ENCODE measurements at places on chromosomes 5 and 9.

- no peak for DNase-seq
These were observed 45.2 kb downstream of the SEMA5A start for GRCh38 chr5:9500625-9501024.

- DNase-seq, result no peak
These were observed 71.2 kb upstream of the COX7C start for GRCh38 chr5:86546582-86546981.

- no peak for DNase-seq
These were observed 10.5 kb upstream of the TXN start for GRCh38 chr9:110266795-110267194.

GRCh38 chr5:107518616-107519015, 152.1 kb downstream of the EFNA5 start:
- no peak for DNase-seq

DNA sequence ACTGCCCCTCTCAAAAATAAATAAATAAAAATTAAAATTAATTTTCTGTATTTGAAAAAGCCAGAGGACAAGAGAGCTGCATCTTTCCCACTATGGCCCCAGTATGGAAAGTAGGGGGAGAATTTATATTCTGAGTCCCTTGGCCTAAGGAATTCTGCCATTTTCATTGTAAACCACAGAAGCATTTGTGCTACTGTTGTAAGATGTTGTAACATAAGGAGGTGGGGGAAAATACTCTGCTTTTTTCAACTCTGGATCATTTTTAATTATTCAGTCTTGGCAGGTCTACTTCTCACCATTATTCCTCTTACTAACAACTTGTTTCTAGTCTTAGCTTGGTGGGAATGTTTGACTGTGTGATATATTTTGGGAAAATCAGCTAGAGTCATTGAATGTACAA, 52.3 kb upstream of the APC start:
- DNase-seq, result no peak

DNA sequence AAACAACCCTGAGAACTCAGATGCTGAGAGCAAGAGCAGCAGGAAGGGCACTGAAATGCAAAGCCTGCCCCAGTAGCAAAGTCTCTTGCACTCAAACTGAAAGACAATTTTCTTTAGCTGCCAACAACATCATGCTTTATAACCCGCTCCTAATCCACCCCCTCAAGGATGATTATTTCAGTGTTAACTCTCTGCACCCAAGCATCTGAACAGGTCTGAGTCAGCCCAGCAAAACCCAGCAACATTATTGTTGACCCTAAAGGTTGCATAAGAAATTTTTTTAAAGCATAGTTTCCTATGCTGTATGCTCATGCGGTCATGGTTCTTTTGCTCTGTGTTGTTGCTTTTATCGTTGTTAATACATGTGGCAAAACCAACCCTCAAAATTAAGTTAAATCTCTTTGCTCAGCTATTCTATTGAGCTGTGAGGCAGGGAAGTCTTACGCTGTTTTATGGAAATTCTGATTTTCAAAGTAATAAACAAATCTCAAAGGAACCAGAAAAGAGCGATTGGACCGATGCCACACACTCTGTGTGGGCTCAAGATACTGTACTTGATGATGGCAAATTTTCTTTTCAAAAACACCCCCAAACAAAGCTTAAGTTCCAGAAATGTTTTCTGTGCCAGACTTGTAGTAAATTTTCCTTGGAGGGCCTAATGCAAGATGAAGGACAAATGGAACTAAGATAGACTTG, 440.6 kb upstream of the MPDZ start:
- DNase-seq, result no peak

DNA sequence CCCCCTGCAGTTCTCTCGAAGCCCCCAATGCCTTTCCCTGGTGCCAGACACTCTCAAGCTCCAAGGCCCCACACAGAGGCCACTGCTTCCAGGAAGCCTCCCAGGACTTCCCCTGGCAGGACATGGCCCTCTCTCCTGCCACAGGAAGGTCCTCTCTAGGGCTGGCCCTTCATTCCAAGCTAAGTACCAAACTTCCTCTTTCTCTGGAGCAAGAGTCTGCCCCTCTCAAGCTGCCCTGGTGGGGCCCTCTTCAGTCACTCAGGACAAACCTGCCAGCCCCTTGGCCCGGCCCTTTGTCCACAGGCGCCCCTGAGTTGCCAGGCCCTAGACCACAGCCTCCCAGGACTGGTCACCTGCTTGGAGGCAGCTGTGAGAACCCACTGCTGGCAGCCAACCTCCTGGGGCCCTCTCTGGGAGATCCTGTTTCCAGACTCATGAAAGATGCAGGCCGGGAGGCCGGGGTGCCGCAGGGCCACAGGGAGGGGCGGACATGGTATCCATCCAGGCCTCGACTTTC, 6.6 kb downstream of the NINJ1 start:
- no peak for DNase-seq

- DNase-seq, result no peak
These were observed 128.3 kb upstream of the ANKRD55 start for GRCh38 chr5:56361398-56361797.

DNA sequence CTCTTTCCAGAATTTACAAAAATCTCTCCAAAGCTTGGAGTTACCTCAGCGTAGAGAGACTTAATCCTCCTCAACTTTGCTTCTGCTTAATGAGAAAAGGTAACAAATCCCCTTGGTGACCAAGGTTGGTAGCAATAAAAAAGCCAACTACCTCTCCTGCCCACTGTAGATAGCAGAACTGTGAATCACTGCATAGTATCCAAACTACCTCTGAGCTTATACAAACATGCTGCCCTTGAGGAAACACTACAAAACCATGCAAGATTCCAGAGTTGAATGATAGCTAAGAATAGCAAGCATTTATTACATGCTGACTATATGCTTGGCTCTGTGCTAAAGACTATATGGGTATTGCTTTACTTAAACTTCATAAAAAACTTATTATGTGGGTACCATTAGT, 2.8 kb upstream of the ADAMTS12 start:
- no peak for DNase-seq

DNA sequence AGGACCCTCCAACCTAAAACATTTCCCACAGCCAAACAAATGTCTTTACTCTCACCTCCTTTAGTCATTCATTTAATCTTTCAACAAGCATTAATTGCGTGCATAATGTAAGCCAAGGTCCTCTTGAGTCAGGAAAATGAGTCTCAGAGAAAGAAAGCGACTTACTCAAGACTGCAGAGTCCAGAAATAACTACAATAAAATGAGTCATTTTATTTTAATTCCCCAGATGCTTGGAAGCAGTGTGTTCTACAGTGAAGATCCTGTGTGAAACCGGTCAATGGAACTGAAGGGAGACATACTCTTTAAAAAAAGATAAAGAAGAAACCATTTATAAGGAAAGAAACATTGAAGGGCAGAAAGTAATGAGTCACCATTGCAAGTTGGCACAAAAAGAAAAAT, 513.7 kb downstream of the CDK5RAP2 start:
- DNase-seq, result no peak

- no peak for DNase-seq
These were observed 265.8 kb upstream of the IRX4 start for GRCh38 chr5:2148312-2149194.

- DNase-seq, result no peak
These were observed 182.0 kb upstream of the MOCS2 start for GRCh38 chr5:53291528-53291927.

- no peak for DNase-seq
These were observed 54.6 kb upstream of the TCF7 start for GRCh38 chr5:134059758-134060495.

- DNase-seq, result no peak
These were observed 53.9 kb downstream of the ZNF474 start for GRCh38 chr5:122183098-122183787.

DNA sequence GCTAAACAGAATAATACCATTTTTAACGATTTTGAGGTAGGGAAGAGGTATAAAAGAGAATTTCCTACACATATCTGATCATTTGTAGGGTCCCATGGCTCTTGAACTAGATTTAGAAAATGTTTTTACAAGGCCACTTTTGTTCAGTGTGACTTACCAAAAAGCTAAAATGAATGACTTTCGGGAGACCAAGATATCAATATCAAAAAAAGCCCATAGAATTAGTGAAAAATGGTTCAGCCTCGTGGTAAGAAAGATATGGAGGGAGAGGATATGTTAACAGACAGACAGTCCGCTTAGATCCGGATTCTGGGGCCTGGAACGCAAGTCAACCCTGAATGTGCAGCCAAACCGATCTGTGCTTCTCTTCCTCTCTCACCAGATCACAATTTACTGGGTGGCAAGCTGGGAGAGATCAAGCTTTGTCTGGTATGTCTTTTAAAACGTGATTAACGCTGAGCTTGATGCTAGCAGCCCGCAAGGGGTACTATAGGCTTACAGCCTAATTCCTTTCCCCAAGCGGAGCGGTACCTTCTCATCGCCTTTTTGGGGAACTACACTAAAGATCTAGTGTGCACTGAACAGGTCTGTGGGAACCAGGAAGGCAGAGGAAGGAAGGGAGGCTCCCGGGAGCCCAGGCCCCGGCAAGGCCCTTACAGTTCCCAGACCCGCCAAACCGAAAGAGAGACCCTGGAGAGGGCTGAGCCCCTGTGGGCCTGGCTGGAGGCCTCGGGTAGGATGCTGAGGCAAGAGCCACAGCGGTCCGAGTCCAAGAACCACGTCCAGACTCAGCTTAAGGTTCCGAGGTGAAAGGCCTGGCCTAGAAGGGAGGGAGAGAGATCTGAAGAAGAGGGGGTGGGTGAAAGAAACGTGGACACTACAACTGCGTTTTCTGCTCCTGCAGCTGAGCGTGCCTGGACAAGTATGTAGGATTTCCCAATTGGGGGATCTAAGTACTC, 2.9 kb downstream of the NR2F1-AS1 start:
- DNase-seq, result no peak

DNA sequence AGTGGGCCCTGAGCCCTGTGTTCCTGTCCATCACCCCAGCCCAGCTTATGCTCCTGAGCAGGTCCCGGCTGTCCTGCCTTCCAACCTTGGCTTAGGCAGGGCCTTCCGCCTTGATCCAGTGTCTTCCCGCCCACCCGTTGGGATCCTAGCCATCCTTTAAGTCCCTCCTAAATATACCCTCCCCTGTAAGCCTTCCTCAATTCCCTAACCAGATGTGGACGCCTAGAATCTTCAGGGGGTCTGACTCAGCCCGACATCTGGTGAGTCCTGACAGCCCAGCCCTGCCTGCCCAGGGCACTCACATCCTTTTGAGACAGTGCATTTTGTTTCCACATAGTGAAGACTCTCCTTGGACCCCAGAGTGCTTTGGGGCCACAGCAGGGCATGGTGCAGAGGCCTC, 23.7 kb downstream of the SLC6A7 start:
- no peak for DNase-seq

GRCh38 chr9:122348288-122348777, 22.5 kb upstream of the PTGS1 start:
- DNase-seq, result no peak

DNA sequence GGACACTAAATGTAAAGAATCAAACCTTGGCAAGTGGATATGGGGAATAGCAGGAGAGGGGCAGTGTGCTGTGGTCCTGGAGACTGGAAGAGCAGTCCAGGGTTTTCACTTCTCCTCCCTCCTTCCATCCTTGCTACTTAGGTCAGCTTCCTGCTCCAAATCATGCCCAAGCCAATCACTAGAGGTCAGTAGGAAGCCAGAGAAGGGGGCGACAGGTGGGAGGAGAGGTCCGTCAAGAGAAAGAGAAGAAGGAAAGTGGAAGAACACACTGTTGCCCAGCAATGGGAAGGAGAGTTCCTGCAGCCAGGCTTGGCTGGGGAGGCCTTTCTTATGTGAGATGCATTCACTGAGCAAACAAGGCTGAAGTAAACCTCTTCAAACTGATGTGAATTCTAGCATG, 289.6 kb downstream of the DTWD2 start:
- DNase-seq, result no peak

DNA sequence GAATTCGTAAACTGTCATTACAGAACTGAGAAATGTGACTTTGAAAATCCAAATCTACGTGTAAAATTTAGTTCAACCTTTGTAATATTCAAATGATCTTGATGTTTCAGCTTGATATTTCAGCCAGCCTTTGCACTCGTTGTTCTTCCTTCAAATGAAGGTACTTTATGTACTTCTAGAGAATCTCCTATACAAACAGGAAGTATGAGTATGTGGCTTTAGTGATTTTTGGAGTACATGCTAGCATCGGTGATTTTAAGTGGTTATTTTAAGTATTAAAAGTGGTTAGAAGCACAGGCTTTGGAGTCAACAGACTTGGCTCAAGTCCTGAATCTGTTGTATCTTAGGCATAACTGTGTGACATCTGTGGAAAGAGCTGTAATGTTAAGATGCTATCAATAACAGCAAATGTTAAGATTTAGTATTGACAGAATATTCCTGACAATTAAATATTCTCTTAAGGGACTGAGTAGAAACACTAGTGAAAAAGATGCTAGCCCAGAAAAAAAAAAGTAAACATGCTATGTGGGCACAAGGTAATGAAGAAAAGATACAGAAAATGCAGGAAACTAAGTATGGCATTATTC, 398.0 kb downstream of the ADGRV1 start:
- DNase-seq, result no peak

- no peak for DNase-seq
These were observed 805.3 kb downstream of the TLE1 start for GRCh38 chr9:80883826-80884579.

GRCh38 chr5:90575712-90576111, 17.1 kb downstream of the ADGRV1 start:
- DNase-seq, result no peak

DNA sequence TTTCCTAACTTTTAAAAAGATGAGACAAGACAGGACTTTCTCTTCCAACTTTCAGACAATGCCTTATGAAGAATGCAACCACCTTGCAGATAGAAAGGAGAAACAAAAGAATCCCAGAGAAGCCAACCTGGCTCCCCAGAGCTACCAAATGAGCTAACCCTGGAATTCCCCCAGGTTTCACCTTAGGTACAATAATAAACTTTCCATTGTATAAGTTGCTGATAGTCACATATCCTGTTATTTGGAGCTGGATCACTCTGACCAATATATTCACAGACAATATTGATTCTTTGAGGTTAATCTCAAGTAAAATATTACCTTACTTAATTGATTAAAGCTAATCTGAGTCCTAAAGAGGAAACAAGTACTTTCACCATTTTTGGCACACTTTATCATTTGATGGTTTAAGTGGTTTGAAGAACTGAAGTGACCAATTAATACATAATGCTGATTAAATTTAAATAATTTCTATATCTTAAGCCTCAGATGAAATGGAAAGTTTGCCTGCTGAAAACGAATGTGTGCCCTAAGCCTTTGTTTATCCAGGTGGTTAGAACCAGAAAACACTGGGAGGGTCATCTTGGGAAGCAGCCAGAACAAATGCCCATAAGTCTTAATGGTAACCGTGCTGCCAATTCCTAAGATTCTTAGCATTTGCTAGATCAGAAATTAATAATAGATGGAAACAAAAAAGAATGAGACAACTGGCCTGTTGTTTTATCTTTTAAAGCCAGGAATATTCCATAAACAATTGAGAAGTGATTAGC, 159.6 kb upstream of the SLC12A2 start:
- no peak for DNase-seq

GRCh38 chr5:102921341-102922044, 166.4 kb downstream of the PAM start:
- no peak for DNase-seq

DNA sequence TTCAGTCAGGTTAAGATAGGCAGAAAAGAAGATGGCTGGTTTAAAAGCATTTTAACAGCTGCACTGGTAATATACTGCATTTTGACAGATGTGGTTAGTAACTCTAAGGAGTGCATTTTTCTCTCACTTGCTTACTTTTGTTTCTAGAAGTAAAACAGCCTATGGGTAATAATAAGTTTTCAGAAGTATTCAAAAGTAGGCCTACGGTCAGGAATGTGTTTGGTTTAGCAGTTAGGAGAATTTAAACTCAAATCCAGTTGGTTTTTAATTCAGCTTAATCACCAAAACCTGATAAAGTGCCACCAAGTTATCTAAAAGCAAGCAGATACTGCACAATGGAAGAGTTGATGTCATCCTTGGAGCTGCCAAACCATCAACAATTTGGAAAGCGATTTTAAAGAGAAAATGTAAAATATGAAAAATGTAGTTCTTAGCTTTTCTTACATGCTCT, 160.3 kb downstream of the ARSB start:
- no peak for DNase-seq
